ENCODE measurements at places on chromosomes 16 and 17.

GRCh38 chr17:12964162-12964561 lies 53.7 kb downstream of the ELAC2 start:
- H3K27me3 ChIP-seq = no peaks in the 10 kb centered on the region
- H3K4me3 ChIP-seq = no peak overlapping the region
- no peaks in the 10 kb centered on the region for H3K36me3 ChIP-seq

DNA sequence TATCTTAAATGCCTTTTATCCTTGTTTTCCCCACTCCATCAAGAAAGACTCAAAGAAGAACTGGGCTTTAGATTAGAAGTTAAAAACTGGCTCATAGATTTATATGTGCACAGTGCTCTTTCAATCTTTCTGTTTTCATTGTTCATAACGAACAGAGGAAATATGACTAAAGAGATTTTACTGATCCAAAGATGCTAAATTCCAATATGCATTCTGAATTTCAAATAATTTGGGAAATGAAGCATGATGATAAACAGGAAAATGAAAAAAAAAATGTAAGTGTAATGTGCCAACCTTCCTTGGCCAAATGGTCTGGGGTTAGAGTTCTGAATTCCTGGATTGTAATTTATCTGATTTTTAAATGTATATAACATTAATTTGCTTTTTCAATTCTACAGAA lies 25.0 kb upstream of the SMIM36 start:
- no peaks in the 10 kb centered on the region for H3K36me3 ChIP-seq
- no peak overlapping the region for H3K4me3 ChIP-seq
- H3K27ac ChIP-seq = no peak overlapping the region
- H3K4me1 ChIP-seq = no peaks in the 10 kb centered on the region
- H3K27me3 ChIP-seq = no peaks in the 10 kb centered on the region
- DNase-seq = no peak

- DNase-seq = no peak
- no peaks in the 10 kb centered on the region for H3K4me1 ChIP-seq
- H3K4me3 ChIP-seq = no peak overlapping the region
- H3K27ac ChIP-seq = no peak overlapping the region
Measured at GRCh38 chr17:8835631-8836364, 31.7 kb downstream of the PIK3R6 start.

- H3K27ac ChIP-seq = no peak overlapping the region
- peaks cover 23% of the 10 kb centered on the region for H3K27me3 ChIP-seq
- no peak overlapping the region for H3K4me3 ChIP-seq
- DNase-seq = no peak
- H3K4me1 ChIP-seq = no peaks in the 10 kb centered on the region
Measured at GRCh38 chr17:44254361-44255095, 13.4 kb downstream of the SLC4A1 start.

- H3K27me3 ChIP-seq = no peaks in the 10 kb centered on the region
- DNase-seq = no peak
- no peak overlapping the region for H3K27ac ChIP-seq
- H3K36me3 ChIP-seq = no peaks in the 10 kb centered on the region
- H3K4me1 ChIP-seq = peaks cover 6% of the 10 kb centered on the region
Measured at GRCh38 chr17:42541041-42541833, 5.2 kb downstream of the NAGLU start.

DNA sequence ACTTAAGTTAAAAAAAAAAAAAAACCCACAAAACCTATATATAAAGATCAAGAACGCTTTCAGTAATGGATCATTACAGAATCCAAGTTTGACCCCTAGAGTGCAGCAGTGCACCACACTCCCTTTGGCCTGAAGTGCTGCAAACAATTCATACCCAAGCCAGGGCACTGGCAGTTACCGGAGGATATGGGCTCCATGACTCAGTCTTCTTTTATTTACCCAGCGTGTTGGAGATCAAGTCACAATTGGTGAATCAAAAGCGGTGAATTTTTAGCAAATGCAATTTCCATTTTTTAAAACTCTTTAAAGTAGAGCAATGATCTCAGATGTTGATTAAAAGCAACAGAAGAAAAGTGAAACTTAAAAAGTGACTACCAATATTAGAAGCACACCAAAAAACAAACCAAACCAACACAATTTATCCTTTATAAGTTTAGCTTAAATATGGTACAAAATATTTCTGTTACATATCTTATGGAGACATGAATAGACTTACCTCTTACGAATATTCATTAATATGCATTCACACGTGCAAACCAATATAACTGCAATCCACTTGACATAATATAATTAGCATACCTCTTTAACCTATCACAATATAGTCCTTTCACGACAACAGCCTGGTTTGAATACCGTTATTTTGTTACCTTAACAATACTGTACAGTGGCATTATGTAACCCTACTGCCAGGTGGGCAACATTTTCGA lies 46.3 kb downstream of the ZNF652 start:
- H3K27me3 ChIP-seq = no peaks in the 10 kb centered on the region
- no peak overlapping the region for H3K27ac ChIP-seq
- peak overlapping the region; percentile 36 for H3K4me3 ChIP-seq
- no peaks in the 10 kb centered on the region for H3K36me3 ChIP-seq

DNA sequence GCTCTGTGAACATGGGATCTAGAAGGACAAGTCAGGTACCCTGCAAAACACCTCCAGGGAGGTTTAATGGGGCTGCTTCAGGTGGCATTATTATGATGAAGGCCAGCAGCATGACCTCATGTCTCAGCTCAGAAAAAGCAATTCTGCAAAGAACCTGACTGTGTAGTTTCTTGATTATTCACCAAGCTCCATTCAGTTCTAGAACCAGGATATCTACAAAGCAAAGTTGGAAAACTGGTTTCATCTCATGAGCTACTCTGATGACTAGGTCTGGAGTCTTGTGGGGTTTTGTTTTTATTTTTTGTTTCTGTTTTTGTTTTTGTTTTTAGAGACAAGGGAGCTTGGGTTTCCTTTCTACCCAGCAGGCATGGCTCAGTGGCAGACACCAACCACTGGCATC lies 19.0 kb upstream of the LRRC37A3 start:
- no peaks in the 10 kb centered on the region for H3K27me3 ChIP-seq
- peaks cover 6% of the 10 kb centered on the region for H3K4me1 ChIP-seq
- no peak for DNase-seq
- H3K27ac ChIP-seq = no peak overlapping the region

- H3K27ac ChIP-seq = no peak overlapping the region
- H3K27me3 ChIP-seq = no peaks in the 10 kb centered on the region
- H3K4me3 ChIP-seq = no peak overlapping the region
- H3K4me1 ChIP-seq = no peaks in the 10 kb centered on the region
- no peak for DNase-seq
- H3K36me3 ChIP-seq = no peaks in the 10 kb centered on the region
Measured at GRCh38 chr16:78890373-78890895, 710.1 kb downstream of the MAF start.

GRCh38 chr17:1750628-1751027 lies 8.0 kb downstream of the SERPINF2 start:
- no peaks in the 10 kb centered on the region for H3K36me3 ChIP-seq
- no peaks in the 10 kb centered on the region for H3K4me1 ChIP-seq
- no peak overlapping the region for H3K4me3 ChIP-seq
- H3K27ac ChIP-seq = no peak overlapping the region
- H3K27me3 ChIP-seq = peaks cover 22% of the 10 kb centered on the region

DNA sequence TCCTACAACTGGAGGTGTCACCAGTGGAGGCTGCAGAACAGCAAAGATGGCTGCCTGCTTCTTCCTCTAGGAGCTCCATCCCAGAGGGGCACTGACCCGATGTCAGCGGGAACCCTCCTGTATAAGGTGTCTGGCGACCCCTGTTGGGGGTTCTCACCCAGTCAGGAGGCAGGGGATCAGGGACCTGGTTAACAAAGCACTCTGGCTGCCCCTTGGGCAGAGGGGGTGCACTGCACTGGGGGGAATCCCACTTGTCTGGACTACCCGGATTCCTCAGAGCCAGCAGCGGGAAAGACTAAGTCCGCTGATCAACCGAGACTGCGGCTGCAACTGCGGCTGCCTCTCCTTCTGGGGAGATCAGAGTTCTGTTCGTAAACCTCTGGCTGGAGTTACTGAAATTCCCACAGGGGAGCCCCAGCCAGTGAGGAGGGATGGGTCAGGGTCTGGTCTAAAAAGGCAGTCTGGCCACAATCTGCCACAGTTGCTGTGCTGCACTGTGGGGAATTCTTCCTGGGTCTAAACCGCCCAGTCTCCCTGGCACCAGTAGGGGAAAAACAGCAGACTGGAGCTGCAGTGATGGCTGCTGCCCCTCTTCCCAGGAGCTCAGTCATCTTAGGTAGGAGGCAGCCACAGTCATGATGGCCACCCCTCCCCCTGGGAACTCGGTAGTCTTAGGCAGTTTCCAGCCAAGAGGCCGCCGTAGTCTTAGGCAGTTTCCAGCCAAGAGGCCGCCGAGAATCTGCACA lies 213.4 kb downstream of the CYB561 start:
- H3K27ac ChIP-seq = no peak overlapping the region
- H3K27me3 ChIP-seq = no peaks in the 10 kb centered on the region
- no peak overlapping the region for H3K4me3 ChIP-seq

GRCh38 chr17:8492121-8492520 lies 56.4 kb downstream of the NDEL1 start:
- no peak overlapping the region for H3K4me3 ChIP-seq
- no peaks in the 10 kb centered on the region for H3K4me1 ChIP-seq
- no peak overlapping the region for H3K27ac ChIP-seq

DNA sequence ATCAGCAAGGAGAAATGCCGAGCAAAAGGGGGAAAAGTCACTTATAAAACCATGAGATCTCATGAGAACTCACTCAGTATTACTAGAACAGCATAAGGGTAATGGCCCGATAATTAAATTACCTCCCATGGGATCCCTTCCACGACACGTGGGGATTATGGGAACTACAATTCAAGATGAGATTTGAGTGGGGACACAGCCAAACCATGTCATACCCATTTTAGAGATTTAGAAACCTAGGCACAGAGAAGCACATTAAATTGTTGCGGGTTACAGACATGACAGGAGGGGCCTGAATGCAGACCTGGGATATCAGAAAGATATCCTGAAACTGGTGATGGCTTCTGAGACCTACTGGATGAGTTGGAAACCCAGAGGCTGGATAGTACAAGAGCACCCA lies 20.1 kb downstream of the ARHGAP17 start:
- no peaks in the 10 kb centered on the region for H3K36me3 ChIP-seq
- H3K27me3 ChIP-seq = no peaks in the 10 kb centered on the region
- H3K27ac ChIP-seq = no peak overlapping the region
- DNase-seq = no peak
- H3K4me3 ChIP-seq = no peak overlapping the region

- no peaks in the 10 kb centered on the region for H3K27me3 ChIP-seq
- H3K4me1 ChIP-seq = peaks cover 26% of the 10 kb centered on the region
- no peak overlapping the region for H3K27ac ChIP-seq
- 0 out of 2 replicates have a peak, but pooled peaks cover 2% of the 10 kb centered on the region for H3K36me3 ChIP-seq
- DNase-seq = peak; percentile 45
Measured at GRCh38 chr17:67080804-67081203, 36.5 kb downstream of the CACNG1 start.

- peak; percentile 82 for DNase-seq
- no peak overlapping the region for H3K4me3 ChIP-seq
- H3K27ac ChIP-seq = peak overlapping the region; percentile 57
- no peaks in the 10 kb centered on the region for H3K27me3 ChIP-seq
- no peaks in the 10 kb centered on the region for H3K36me3 ChIP-seq
Measured at GRCh38 chr16:65837464-65837863, 529.0 kb upstream of the CDH5 start.

GRCh38 chr16:82630688-82631087 lies 3.9 kb downstream of the CDH13 start:
- H3K27ac ChIP-seq = no peak overlapping the region
- no peaks in the 10 kb centered on the region for H3K36me3 ChIP-seq
- H3K27me3 ChIP-seq = no peaks in the 10 kb centered on the region
- H3K4me3 ChIP-seq = no peak overlapping the region

DNA sequence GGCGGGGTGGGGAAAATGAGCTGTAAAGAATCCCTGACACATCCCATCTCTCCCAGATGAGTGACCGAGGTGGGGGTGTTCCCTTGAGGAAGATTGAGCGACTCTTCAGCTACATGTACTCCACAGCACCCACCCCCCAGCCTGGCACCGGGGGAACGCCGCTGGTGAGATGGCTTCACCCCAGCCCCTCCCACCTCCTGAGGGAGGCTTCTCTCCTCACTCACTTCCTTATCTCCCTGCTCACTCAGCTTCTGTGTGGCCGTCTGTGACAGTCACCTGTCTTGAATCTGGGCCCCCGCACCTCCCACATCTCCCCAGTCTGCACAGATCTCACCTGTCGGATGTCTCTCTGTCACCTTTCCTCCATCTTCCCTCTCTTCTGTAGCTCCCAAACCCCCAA lies 13.4 kb downstream of the PDK2 start:
- no peak overlapping the region for H3K27ac ChIP-seq
- H3K27me3 ChIP-seq = no peaks in the 10 kb centered on the region
- H3K4me3 ChIP-seq = no peak overlapping the region
- DNase-seq = no peak
- H3K36me3 ChIP-seq = no peaks in the 10 kb centered on the region
- no peaks in the 10 kb centered on the region for H3K4me1 ChIP-seq

- no peaks in the 10 kb centered on the region for H3K27me3 ChIP-seq
- H3K36me3 ChIP-seq = no peaks in the 10 kb centered on the region
- H3K27ac ChIP-seq = no peak overlapping the region
- H3K4me1 ChIP-seq = no peaks in the 10 kb centered on the region
- H3K4me3 ChIP-seq = no peak overlapping the region
Measured at GRCh38 chr16:83470416-83470815, 337.4 kb upstream of the HSBP1 start.

GRCh38 chr17:59825533-59826322 lies 67.0 kb downstream of the TUBD1 start:
- H3K4me3 ChIP-seq = no peak overlapping the region
- H3K27me3 ChIP-seq = no peaks in the 10 kb centered on the region
- DNase-seq = no peak
- peaks cover 54% of the 10 kb centered on the region for H3K4me1 ChIP-seq

GRCh38 chr16:53433930-53434376 lies 318 bp upstream of the RBL2 start:
- peaks cover 14% of the 10 kb centered on the region for H3K4me1 ChIP-seq
- H3K36me3 ChIP-seq = no peaks in the 10 kb centered on the region
- DNase-seq = no peak
- H3K27me3 ChIP-seq = no peaks in the 10 kb centered on the region

GRCh38 chr17:2749058-2749783 lies at the start of gene CCDC92B:
TSS of gene CCDC92B (minus strand) at chr17:2749652. CDS start at chr17:2735145, 14,507 bp downstream.
- no peak within 1 kb of the TSS for H3K27ac ChIP-seq
- no peaks in the 10 kb centered on the region for H3K4me1 ChIP-seq
- peaks cover 73% of the 10 kb centered on the region for H3K27me3 ChIP-seq
- no peak within 1 kb of the TSS for H3K4me3 ChIP-seq
- no peak for DNase-seq

- peaks cover 20% of the 10 kb centered on the region for H3K4me1 ChIP-seq
- peak overlapping the region; percentile 89 for H3K4me3 ChIP-seq
- H3K27ac ChIP-seq = peak overlapping the region; percentile 34
- H3K27me3 ChIP-seq = no peaks in the 10 kb centered on the region
- peaks cover 17% of the 10 kb centered on the region for H3K36me3 ChIP-seq
Measured at GRCh38 chr17:28643983-28644786, 773 bp downstream of the BLTP2 start.

All from MM.1S (cell line).